ENCODE measurements at places on chromosomes 11 and 22. TPM values are rescaled to one million over a fixed set of nuclear protein-coding genes. Genes with fewer than 3 reads are reported as not detected.

Gene TBX10
- total RNA-seq, result not detected

Gene MOV10L1
- total RNA-seq, result not detected

Gene OR52H1
- total RNA-seq, result not detected

Gene NECTIN1
- total RNA-seq, result 9.3 TPM

Gene SHISAL1
- total RNA-seq, result 5.8 TPM

Gene PNPLA5
- 0.07 TPM for total RNA-seq

Gene UBQLNL
- total RNA-seq, result not detected

Gene CCDC87
- total RNA-seq, result 0.60 TPM

Gene HEPACAM
- total RNA-seq, result not detected

Gene MRGPRX3
- not detected for total RNA-seq

Gene OR2D2
- total RNA-seq, result not detected

Gene PHETA2
- not detected for total RNA-seq

Gene DTX4
- total RNA-seq, result 4.1 TPM

Gene TMEM218
- 20.9 TPM for total RNA-seq

Gene IGSF9B
- total RNA-seq, result 0.54 TPM

Gene MOGAT2
- total RNA-seq, result not detected

Gene BET1L
- total RNA-seq, result 42.5 TPM

Gene TMPRSS4
- total RNA-seq, result 0.12 TPM

Gene C11orf87
- not detected for total RNA-seq

Gene IL10RA
- not detected for total RNA-seq

Gene FADS2
- total RNA-seq, result 335 TPM

Gene LRRC10B
- 0.24 TPM for total RNA-seq

Gene DEUP1
- total RNA-seq, result not detected

Gene FGF3
- not detected for total RNA-seq

Gene UBTFL1
- total RNA-seq, result not detected

Gene MMP11
- 0.17 TPM for total RNA-seq

Gene AIFM3
- 4.8 TPM for total RNA-seq

Gene TEX54
- total RNA-seq, result not detected

Gene OR6A2
- total RNA-seq, result not detected

Gene ARVCF
- total RNA-seq, result 3.5 TPM

Gene PYGM
- 0.30 TPM for total RNA-seq

Gene GRM5
- not detected for total RNA-seq

Gene OR4D6
- not detected for total RNA-seq

Gene CELSR1
- 27.8 TPM for total RNA-seq

Gene NXPE2
- not detected for total RNA-seq

Gene MUC15
- not detected for total RNA-seq

Gene EMID1
- 0.34 TPM for total RNA-seq

Gene MMP8
- not detected for total RNA-seq

Gene GAS2L1
- 18.2 TPM for total RNA-seq

Gene MS4A14
- not detected for total RNA-seq

Gene VPS11
- total RNA-seq, result 7.9 TPM

Gene MMP7
- total RNA-seq, result 22.7 TPM

Gene KCNJ5
- total RNA-seq, result not detected

Gene TRAF6
- total RNA-seq, result 7.0 TPM

Gene MB
- 7.1 TPM for total RNA-seq

Gene C11orf16
- not detected for total RNA-seq

Gene PELI3
- 6.1 TPM for total RNA-seq

Gene KCNJ1
- total RNA-seq, result not detected

Gene RAG2
- not detected for total RNA-seq

Gene SEC14L2
- 29.7 TPM for total RNA-seq

Gene PICALM
- 90.1 TPM for total RNA-seq

Gene OR52L1
- total RNA-seq, result not detected

Gene NLRP14
- not detected for total RNA-seq

Gene TUG1
- 31.2 TPM for total RNA-seq

Gene SERPING1
- total RNA-seq, result 1.7 TPM

Measured in A549 treated with RU486 at 1 μM for 4 hours (cell line).